Diencephalon (tissue), 1 donor: ENCODE measurements at places on chromosomes 16 and 17. TPM values are rescaled to one million over a fixed set of nuclear protein-coding genes. Genes with fewer than 3 reads are reported as not detected.

The GRIN2A gene
- 9.7 TPM for total RNA-seq

The IGFALS gene
- total RNA-seq = not detected

The ABCA8 gene
- total RNA-seq = 7.4 TPM

The USP43 gene
- 5.1 TPM for total RNA-seq

The NPIPB13 gene
- total RNA-seq = 2.5 TPM

The AOC2 gene
- total RNA-seq = 1.2 TPM

The AOC3 gene
- total RNA-seq = 0.46 TPM

The TERF2IP gene
- 167 TPM for total RNA-seq

The NOL11 gene
- total RNA-seq = 56.1 TPM

The JPH3 gene
- total RNA-seq = 45.9 TPM

The FAM83G gene
- 3.7 TPM for total RNA-seq
